Myocyte (in vitro differentiated cells): ENCODE measurements at places on chromosomes 2 and 18. TPM values are rescaled to one million over a fixed set of nuclear protein-coding genes. Genes with fewer than 3 reads are reported as not detected.

The VSNL1 gene
- 0.99 and 2.1 TPM in 2 replicates for total RNA-seq

The SLC30A3 gene
- 0.03 TPM in 1 of 2 replicates, not detected in the other for total RNA-seq

The CYRIA gene
- 6.9 and 7.6 TPM in 2 replicates for total RNA-seq

The FRZB gene
- 0.99 and 1.7 TPM in 2 replicates for total RNA-seq

The ZNF513 gene
- total RNA-seq: 11.1 and 15.3 TPM in 2 replicates

The PROKR1 gene
- not detected in 2 replicates for total RNA-seq

GRCh38 chr2:53513167-53513666 lies 254.4 kb upstream of the CHAC2 start:
- DNase-seq: no peak

- no peak for DNase-seq
These were observed 117.7 kb downstream of the MEMO1 start for GRCh38 chr2:31893094-31893493.

GRCh38 chr2:72146347-72147302 lies 1.0 kb downstream of the CYP26B1 start:
- no peak for DNase-seq

DNA sequence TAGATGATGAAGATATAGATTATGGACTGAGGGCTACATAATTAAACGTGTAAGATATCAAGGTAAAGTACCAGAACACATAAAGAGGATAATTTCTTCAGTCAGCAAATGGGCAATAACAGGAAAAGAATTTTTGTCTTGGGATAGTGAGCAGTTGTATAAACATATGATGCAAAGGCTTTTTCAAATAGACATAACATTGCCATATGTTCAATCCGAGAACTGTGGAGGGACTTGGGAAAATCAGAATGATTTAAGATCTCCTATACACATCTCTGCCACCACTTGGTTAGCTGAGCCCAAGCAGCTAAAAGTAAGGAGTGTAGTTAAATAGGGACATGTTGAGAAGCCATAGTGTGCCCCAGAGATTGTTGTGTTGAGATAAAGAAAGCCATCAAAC lies 287.6 kb upstream of the ZNF521 start:
- no peak for DNase-seq

DNA sequence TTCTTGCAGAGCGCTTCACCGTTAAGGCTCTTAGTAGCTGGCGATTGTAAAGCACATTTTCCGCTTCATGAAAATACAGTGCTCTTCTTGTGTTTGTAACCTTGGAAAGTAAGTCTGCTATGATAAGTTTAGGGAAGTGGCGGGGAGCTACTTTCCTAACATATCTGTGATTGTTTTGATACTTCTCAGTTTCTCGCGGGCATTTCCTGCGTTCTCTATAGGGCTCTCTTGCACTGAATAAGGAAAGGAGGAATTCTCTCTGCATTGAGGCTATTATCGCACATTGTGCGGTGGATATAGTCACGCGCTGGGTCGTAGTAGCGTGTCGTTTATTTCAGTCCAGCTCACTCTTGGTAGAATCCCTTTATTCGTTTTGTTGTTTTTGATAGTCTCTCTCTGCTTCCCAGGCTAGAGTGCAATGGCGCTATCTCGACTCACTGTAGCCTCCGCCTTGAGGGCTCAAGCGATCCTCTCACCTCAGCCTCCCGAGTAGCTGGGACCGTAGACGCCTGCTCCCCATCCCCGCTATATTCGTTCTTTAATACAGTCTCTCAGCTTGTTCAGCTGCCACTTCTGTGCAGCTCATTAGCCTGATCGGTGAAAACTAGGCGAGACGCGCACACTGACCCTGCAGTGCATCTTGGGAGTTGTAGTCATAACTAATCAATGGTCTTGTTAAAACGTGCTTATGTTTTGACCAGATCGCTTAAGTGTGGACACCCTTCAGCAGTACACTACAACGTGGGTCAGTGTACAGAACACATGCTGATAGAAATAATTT lies 1.0 kb upstream of the PPP4R3B start:
- DNase-seq: peak; percentile 73

DNA sequence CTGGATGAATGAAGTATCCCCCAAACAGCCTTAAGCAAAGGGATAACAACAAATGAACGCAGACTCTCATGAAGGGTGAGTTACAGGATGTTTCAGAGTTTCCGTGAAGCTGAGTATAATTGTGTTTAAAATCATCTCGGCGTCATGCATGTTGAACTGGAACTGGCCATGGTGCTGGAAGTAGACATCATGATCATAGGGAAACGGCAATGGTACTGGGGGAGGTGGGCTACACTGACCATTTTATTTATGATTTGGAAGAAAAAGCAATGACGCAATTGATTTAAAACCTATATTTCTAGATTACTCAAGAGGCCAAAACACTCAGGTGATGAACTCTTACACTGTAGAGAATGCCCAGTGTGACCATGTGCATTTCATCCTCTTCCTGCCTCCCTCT lies 387.9 kb upstream of the MYT1L start:
- no peak for DNase-seq

GRCh38 chr2:208570851-208571763 lies 164.5 kb downstream of the PTH2R start:
- no peak for DNase-seq

GRCh38 chr2:48200620-48201293 lies 294.5 kb upstream of the FBXO11 start:
- DNase-seq: no peak

DNA sequence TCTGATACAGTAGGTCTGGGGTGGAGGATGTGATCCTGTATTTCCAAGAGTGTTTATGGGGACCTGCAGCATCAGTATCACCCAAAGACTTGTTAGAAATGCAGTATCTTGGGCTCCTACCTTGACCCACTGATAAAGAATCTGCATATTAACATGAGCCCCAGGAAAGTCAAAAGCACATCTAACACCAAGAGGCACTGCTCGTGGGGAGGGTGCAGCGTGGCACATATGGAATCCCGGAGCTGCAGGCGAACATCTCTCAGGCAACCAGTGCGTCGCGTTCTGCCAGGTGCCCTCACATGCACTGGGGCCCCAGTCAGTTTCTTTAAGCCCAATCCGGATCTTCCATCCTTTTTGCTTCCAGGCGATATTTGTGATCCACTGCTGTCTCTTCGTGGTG lies 41.3 kb upstream of the ASB18 start:
- no peak for DNase-seq

- DNase-seq: no peak
These were observed 106.9 kb upstream of the MSTN start for GRCh38 chr2:190169221-190170072.

DNA sequence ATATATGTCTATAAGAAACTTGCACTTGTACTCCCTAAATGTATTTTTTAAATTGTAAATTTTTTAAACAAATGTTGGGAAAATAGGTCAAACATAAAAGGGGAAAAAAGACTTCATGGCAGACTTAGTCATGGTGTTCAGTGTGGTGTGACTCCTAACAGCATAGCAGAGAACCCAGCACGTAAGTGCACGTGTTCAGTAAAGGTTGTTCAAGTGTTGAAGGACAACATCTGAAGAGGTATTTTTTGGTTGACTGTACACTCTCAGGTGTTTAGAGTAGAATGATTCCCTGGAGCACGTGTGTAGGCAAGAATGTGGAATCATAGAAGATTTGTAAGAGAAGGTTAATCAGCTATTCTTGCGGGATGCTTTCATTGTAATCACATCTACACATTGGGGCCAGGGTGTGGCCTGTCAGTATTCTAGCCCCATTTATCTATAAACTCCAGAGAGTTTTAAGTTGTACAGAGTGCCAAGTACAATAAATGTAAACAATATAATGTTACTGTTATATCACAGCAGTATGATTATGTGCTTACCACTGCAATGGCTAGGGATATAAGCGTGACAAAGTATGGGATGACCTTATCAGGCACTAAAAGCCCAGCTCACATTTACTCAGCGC lies 106.8 kb downstream of the CRIM1 start:
- DNase-seq: no peak

DNA sequence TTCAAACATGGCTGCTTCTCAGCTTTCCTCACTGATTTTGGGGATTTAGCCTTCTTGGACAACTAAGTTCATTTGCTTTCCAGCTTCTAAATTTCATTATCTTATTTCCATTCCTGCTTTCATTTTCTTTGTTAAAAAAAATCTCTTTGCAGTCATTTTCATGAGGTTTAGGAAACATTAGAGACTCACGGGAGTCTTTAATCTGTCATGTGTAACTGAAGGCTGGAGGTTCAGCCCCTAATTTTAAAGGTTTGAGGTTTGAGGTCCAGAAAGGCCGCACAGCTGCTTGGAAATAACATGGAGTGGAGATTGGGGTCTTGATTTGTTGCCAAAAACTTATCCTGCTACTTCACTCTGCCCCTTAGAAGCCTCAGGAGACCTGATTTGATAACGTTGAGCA lies 30.3 kb downstream of the PROKR1 start:
- no peak for DNase-seq

GRCh38 chr2:106038601-106039375 lies 155.3 kb downstream of the UXS1 start:
- DNase-seq: no peak

GRCh38 chr18:69617888-69618287 lies 217.2 kb downstream of the DOK6 start:
- DNase-seq: peak; percentile 8

- DNase-seq: no peak
These were observed 244.3 kb downstream of the FAM210A start for GRCh38 chr18:13481820-13482617.

DNA sequence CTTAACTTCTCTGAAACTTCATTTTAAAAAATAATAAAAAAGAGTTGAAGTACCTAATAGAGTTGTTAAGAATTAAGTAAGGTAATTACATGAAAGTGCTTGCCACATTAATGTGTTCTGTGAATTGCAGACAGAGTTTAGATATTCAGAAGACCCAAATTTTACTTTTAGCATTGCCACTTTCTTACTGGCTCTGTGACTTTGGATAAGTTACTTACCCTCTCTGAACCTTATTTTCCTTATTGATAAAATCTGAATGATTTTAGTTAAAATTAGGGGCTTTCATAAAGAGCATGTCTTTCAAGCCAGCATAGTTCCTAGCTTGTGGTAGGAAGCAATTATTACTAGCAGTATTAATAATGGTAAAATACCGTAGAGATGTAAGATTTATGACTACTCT lies 101.2 kb upstream of the CREB1 start:
- DNase-seq: no peak
